Left renal pelvis (tissue), 4 donors: ENCODE measurements at places on chromosomes 1 and 21. TPM values are rescaled to one million over a fixed set of nuclear protein-coding genes. Genes with fewer than 3 reads are reported as not detected.

DNA sequence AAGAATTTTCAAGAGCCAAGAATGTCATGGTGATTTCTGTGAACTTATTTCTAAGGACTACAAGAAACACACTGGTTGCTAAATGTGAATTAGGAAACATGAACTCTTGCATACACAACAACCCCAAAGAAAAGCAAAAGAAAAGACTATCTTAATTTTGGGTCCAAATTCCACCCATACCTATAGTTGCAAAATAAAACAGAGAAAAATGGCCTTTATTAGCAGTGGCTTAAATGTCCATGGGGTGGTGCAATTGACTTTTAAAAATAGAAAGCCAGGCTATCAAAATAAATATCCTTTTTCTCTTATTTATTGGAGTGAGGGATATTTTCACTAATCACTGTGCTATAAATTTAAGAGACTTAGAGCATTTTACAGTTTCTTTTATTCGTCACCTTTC lies 80.9 kb upstream of the DPYD start:
- no peak for DNase-seq

GRCh38 chr1:198772626-198773025 lies 133.8 kb downstream of the PTPRC start:
- DNase-seq = no peak

DNA sequence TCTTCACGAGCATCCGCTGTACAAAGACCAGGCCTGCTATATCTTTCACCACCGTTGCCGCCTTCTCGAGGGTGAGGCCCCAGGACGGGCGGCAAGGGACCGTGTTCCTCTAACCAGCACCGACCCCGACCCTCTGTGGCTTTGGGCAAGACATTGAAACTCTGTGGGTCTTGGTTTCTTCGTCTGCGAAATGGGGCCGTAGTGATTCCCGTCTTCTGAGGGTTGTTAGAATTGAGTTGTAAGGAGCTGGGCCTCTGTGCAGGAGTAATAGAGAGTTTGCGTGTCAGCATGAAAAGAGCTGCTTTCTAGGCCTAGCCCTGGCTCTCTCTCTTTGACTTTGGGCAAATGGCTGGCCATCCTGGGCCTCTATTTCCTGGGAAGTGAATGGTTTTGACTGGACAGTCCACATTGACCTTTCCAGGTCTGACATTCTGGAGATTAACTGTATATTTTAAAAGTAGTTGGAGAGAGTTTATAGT lies 591 bp downstream of the MRPL37 start:
- no peak for DNase-seq

GRCh38 chr1:13935336-13935735 lies 235.3 kb downstream of the PRDM2 start:
- DNase-seq = no peak

DNA sequence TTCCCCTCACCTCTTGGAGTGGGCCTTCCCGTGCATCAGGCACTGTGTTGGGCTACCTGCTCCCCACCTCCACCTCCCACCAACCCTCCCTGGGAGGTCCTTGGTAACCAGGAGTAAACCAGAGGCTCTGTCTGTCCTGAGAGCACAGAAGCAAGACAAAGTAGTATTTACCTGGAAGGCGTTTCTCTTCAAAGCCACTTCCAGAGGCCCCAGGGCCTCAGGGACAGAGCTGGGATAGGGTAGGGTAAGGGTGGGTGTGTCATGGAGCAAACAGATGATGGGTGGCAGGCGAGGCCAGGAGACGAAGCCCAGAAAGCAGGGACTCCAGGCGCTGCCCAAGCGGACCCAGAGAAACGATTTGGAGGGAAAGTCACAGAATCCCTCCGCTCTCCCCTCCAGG lies 77.2 kb upstream of the TARDBP start:
- no peak for DNase-seq

DNA sequence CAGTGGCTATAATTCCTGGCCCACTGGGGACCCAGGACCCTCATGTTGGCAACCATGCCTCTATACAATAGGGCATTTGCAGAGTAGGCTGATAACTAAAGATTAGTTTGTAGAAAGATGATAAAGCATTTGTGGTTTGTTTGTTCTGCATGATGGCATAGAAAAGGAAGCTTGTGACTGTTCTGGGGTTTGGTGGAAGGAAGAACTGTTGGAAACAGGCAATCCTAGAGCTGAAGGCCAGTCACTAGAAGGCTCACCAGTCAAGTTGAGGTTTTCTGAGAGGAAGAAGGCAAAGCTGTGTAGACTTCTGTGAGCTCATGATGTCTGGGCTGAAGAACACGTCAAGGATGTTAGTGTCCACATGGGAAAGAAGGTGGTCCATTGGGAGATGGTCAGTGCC lies 140.3 kb upstream of the VANGL1 start:
- DNase-seq = no peak

TRNAU1AP gene
- polyA plus RNA-seq = 22.8 TPM

- DNase-seq = no peak
Measured at GRCh38 chr1:180168786-180169639, 14.3 kb downstream of the QSOX1 start.

DNA sequence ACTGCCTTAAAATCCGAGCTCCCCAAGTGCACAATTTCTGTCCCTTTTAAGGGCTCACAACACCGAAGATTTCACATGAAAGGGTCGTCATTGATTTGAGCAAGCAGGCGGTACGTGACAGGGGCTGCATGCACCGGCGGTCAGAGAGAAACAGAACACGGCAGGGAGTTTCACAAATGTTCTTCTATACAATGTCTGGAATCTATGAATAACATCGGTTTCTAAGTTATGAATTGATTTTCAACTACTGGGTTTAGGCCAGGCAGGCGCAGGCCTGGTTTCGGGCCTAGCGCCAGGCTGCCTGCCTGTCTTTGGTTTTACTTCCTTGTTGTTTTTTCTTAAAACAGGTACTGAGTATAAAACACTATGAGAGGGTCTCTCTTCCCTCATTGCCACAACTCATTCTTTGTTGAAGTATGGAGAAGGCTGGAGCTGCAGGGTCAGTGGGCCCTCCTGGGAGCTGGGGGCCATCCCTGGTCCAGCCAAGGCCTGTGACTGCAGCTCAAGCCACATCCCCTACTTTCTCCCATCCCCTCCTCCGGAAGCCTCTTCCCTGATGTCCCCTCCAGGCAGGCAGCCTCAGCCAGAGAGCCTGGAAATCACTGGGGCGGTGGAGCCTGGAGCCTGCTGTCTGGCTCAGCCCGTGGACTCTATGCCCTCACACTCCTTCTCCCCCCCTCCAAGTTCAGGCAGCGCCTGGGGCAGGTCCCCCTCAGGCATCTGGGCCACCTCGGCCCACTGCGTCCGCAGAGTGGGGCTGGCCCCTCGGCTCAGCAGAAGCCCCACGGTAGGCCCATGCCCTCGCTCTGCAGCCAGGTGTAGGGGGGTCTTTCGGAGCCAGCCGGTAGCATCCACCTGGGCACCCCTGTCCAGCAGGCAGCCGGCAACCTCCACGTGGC lies 2.4 kb downstream of the ANKRD65 start:
- DNase-seq = no peak

ADGRB2 gene
- polyA plus RNA-seq = 12.0 TPM

DNA sequence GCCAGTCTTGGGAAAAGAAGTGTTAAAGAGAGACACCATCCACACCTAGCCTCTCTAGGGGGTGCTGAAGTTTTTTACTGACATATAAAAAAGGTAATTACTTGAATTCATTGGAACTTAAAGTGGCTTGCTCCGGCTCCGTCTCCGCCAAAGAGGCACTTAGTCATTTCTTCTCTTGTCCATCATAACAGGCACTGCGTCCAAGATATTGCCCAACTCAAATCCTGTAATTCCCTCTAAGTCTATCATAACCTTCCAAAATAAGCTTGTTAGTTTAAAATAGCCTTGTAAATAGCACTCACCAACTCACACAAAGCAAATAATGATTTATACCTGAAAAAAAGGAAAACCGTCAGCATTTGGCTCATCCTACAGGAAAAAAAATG lies 160.5 kb downstream of the ZBTB18 start:
- DNase-seq = no peak

GRCh38 chr1:186089940-186090339 lies 285.1 kb downstream of the TPR start:
- no peak for DNase-seq

LEPR gene
- 13.2 TPM for polyA plus RNA-seq

SPRR3 gene
- polyA plus RNA-seq = 0.63 TPM

- no peak for DNase-seq
Measured at GRCh38 chr1:240107058-240107684, 15.5 kb downstream of the FMN2 start.

DNA sequence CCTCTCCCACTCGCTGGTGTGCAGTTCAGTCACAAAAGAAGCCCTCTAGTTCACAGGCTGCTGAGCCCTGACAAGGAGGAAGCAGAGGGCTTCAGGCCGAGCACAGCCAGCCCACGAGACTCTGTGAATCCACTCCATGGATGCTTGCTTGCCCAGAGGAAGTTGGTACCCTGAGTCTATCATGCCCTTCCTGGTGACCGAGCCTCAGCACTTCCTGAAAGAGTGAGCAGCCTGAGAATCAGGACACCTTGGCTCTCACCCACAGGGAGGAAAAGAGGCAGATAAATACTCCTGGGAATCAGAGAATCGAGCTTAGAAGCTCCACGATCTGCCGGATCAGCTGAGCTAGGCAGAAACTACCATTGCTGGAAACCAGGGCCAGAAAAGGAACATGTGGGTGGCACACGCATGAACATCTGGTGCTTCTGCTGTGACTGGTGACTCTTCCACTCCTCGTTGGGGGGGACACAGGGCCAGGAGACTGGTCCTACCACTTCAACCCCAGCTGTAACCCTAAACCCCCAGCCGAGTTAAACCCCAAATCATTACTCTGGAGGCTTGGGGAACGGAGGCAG lies 376.3 kb upstream of the CAMK1G start:
- no peak for DNase-seq

DPYD gene
- polyA plus RNA-seq = 11.4 TPM

DNA sequence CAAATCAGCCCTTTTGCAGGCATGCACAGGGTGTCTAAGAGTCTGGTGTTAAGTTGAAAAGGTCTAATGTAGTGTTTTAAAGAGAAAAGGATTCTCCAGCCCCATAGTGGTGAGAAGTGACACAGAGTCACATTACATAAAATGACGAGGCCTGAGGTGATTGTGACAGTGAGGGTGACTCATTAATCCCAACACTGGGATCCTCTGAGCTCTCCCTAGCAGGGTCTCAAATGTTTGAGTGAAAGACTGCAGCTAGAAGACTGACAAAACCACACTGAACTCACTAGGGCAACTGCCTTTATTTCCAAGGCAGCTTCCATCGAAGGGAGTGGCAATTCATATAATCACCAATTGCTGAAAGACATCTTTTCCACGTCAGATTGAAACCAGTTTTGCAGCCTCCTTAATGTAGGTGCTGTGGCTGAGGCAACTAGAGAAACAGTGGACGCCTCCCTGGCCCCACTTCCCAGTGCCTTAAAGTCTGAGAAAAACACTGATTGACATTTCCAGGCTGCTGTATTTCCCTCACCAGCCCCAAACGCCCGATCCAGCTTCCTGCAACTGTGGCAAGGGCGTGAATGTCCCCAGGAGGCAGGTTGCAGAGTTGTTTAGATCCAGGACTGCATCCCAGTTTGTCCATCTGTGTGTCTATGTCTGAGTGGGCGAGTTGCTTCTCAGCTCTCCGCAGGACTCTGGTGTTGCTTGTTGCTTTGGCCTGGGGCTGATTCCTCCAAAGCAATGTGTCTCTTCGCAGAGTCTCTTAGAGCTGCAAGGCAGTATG lies 81.4 kb downstream of the RUNX1 start:
- DNase-seq = no peak

DNA sequence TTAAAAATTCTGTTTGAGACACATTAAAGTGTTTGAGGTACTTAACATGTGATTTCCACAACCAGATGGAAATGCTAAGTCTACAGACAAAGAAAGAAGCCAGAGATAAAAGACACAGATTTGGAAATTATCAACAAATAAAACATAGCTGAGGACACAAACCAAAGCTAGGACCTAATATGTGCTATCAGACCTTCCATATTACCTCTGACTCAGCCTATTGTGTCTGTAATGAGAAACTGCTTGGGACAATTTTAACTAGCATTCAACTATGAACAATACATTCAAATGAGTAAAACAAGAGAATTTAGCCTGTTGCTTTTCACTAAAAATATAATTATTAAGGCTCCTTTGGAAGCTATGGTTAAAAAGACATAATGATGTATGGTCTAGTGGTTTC lies 54.6 kb downstream of the WNT2B start:
- DNase-seq = no peak

- no peak for DNase-seq
Measured at GRCh38 chr1:182977480-182977879, 24.5 kb upstream of the SHCBP1L start.

DNA sequence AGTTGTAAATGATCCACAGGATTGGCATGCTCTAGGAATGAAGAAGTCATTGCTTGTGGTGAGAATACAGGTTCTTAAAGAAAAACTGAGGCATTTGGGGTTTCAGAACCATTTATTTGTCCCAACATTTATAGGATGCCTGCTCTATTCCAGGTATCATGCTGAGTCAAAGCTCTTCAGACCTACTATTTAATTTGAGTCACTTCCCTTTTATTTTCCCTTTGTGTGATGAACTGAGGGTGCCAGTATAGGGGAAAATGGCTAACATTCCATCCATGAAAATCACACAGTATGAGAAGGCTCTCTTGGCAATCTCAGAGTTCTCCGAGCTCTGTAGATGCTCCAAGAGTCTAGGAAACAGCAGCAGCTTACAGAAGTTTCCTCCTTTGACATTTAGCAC lies 110.4 kb downstream of the RNF220 start:
- no peak for DNase-seq

TAL1 gene
- 3.8 TPM for polyA plus RNA-seq

DNA sequence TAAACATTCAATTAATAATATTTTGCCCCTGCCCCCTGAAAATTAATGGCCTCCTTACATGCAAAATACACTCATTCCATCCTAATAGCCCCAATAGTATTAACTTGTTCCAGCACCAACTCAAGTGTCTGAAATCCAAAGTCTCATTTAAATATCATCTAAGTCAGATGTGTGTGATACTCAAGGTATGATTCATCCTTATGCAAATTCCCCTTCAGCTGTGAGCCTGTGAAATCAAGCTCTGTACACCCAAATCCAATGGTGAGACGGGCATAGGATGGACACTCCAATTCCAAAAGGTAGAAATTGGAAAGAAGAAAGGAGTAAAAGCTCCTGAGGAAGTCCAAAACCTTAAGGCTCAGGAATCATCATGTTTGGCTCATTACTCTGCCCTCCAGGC lies 83.5 kb downstream of the HHAT start:
- no peak for DNase-seq

DNA sequence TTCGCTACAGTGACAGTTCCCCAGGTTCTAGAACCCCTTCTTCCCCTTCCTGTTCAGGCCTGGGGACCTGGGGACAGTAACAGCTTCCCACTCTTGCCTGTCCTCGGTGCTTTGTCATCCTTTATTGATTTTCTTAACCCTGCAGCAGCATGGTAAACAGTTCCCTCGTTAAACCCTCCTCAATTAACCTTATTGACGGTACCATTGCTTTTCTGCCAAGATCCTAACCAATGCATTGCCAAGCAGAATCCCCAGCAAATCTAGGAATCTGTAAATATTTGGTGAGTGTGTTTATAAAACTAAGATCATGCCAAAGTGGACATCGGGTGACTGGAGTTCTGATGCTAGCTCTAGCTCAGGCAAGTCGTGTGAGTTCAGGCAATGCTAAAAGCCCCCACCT lies 99.6 kb upstream of the KAZN start:
- no peak for DNase-seq

- DNase-seq = no peak
Measured at GRCh38 chr1:87084244-87084836, 169.9 kb downstream of the HS2ST1 start.
